ENCODE measurements at places on chromosomes 16 and 17.

- DNase-seq, result no peak
Observed at GRCh38 chr17:80169107-80169506, 723 bp upstream of the CARD14 start.

DNA sequence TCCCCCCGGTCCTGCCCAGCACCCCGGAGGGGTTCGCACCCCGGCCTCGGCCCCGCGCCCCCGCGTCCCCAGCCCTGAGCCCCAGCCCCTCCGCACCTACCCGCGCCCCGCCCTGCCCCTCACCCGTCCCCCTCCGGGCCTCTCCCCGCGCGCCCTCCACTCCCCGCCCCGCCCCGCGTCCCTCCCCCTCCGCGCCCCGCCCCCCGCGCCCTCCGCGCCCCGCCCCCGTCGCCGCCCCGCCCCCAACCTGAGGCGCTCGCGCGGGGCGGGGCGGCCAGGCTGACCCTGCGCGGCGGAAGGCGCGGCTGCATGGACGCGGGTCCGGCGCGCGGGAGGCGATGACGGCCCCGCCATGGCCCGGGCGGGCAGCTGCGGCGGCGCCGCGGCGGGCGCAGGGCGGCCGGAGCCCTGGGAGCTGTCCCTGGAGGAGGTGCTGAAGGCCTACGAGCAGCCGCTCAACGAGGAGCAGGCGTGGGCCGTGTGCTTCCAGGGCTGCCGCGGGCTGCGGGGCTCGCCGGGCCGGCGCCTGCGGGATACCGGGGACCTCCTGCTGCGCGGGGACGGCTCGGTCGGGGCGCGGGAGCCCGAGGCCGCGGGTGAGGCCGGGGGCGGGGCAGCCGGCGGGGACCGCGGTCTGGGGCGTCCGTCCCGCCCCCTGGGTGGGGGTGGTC, at the start of gene SPIRE2:
Gene SPIRE2 (plus strand): TSS at position 277 of the 671 bp plus-strand sequence. CDS start 76 bp downstream, at position 353.
- peak; percentile 69 for DNase-seq

- no peak for DNase-seq
Observed at GRCh38 chr17:19768046-19768782, 20.1 kb upstream of the ALDH3A1 start.

DNA sequence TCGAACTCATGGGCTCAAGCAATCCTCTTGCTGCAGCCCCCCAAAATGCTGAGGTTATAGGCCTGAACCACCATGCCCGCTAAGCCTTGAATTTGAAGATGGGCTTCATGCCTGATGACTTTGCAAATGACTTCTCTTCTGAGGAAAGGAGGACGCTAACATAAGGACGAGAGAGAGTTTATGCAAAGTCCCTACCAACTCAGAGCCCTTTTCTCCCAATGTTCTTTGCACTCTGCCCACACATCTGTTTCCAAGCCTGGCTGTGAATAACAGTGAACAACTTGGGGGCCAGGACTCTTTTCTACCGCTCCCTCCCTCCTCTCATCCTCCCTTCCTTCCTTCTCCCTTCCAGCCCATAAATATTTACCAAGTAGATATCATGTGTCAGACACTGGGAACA, 8.5 kb upstream of the NPIPB2 start:
- DNase-seq, result no peak

DNA sequence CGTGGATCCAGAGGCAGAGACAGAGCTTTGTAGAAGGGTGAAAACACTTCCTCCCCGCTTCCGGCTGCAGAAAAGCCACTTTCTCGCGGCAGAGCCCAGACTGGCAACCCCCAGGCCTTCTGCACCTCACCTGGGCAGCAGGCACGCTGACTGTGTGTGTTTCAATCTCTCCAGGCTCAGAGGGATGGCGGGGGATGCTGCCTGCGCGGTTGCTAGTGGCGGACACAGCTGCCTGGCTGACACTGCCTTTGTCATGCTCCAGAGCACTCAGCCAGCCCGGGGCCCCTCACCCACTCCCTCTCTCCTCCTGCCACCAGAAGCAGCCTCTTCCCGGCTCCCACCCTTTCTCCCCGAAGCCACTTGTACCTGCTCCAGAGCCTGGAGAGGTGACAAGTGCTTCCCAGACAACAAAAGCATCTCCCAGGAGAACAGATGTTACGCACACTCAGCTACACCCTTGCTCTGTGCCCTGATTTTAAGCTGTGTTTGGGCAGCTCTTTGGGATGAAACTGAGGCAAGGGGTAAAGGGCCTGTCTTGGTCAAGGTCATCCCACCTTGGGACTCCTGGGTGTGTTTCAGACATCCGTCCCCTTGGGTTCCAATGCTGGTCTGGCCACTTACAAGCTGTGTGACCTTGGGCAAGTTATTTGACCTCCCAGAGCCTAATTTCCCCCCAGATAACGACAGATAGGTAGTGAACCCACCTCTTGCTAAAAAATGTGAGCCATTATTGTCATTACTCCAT, 9.2 kb upstream of the GLIS2 start:
- DNase-seq, result peak; percentile 87

DNA sequence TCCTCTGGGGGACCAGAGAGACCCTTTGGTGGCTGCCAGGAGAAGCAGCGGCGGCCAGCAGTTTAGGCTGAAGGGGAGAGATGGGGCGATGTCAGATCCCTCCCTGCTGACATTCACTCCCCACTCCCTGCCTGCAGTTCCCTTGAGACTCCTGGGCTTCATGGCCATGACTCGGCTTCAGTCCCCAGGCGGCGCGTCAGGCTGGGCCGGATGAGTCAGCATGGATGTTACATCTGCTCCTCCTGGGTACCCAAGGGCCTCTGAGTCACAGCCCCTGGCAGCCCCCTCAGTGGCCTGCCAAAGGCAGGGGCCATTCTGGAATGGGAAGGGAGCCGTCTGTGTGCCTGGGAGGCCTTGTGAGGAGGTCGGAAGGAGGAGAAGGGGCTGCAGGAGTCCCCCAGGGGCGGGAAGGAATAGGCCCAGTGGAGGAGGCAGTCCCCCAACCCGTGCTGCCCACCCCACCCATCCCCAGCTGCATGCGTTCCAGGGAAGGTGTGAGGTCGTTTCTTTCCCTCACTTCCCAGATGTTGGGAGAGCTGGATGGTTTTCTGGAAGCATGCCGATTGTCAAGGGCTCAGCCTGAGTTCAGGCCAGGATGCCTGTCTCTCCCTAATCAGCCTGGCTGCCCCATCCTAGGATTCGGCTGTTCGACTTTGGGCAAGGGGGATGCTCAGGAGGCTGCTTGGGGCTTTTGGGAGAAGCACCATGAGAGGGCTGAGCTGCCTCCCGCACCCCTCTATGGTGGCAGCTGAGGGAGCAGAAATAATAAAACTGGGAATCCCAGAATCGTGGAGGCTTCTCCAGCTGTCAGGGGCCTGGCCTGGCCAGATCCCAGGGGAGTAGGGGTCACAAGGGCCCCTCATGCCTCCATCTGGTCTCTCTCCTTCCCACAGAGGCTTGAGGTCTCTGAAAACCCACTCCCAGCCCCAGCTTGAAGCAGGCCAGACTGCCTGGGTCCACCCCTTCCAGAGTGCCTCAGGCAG, 9.7 kb downstream of the RHBDL3 start:
- no peak for DNase-seq

DNA sequence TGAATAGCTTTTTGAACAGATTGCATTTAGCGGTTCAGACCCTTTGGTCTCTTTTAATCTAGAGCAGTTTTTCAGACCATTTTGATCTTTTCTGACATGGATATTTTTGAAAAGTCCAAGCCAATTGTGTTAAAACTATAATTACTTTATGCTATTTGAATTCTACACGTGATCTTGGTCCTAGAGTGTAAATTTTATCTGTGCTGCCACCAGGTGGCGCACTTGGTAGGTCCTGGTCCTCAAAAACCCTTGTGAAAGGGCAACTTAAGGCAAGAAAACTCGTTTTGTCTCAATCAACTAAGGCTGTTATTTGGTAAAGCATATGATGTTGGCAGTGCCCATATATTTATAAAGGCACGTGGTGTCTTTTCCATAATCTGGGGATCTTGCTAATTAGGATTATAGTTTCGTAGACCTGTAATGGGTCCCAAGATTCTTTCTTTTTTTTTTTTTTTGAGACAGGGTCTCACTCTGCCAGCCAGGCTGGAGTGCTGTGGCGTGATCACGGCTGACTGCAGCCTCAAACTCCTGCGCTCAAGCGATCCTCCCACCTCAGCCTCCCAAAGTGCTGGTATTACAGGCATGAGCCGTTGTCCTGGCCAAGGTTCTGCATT, 43.9 kb upstream of the TEX2 start:
- DNase-seq, result peak; percentile 63

DNA sequence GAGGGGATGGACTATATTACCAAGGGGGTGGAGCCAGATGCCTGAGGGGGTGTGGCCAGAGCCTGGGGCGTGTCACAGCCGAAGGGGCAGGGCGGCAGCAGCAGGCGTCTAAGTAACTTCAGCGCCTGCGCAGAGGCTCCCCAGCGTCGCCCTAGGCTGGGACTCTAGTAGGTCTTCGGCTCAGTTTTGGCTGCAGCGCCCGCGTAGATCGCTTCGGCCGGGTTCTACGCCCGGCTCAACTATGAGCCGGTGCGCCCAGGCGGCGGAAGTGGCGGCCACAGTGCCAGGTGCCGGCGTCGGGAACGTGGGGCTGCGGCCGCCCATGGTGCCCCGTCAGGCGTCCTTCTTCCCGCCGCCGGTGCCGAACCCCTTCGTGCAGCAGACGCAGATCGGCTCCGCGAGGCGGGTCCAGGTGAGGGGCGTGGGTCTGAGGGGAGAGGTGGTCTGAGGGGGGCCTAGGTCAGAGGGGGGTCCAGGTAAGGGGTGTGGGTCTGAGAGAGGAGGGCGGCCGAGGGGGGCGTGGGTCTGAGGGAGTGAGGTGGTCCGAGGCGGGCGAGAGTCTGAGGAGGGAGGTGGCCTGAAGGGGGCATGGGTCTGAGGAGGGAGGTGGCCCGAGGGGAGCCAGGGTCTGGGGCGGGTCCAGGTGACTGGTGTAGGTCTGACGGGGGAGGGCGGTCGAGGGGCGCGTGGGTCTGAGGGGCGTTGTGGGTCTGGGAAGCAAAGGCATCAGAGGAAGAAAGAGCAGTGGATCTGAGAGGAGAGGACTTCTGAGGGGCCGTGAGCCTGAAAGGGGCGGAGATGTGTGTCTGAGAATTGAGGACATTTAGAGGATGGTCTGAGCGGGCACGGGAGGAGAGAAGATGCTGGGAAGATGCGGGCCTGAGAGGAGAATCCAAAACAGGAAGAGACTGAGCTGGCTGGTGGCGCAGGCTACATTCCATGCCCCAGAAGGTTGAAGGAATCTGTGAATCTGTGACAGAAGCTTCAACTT, at the start of gene LPCAT2:
Gene LPCAT2 (plus strand): TSS at position 132 of the 991 bp plus-strand sequence. CDS start 110 bp downstream, at position 242.
- DNase-seq, result peak; percentile 82

GRCh38 chr16:2810651-2811050, 6.4 kb upstream of the PRSS21 start:
- no peak for DNase-seq

DNA sequence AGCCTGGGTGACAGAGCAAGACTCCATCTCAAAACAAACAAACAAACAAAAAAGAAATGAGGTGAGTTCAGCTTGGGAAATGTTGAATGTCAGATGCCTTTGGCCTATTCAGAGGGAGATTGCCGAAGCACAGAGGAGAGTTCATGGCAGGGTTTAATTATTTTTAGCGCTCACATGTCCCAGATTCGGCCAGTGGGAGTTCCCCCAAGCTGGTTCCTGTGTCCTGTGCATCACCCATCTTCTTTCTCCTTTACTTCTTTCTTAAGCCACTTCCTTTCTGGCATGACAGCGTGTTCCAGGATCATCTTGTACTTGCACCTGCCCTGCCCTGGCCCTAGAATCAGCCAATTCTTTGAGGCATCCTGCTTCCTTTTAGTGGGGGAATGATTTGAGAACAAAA, 9.2 kb downstream of the MPV17L start:
- DNase-seq, result no peak

DNA sequence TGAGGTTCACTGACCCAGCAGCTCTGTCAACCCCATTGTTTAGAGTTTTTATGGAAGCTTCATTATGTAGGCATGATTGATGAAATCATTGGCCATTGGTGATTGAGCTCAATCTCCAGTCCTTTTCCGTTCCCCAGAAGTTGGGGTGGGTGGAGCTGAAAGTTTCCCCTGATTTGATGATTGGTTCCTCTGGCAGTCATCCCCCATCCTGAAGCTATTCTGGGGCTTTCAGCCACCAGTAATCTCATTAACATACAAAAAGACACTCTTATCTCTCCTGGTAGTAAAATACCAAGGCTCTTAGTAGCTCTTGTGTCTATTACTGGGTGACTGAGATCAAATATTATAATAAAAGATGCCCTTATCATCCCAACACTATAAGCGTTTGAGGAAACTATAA, 67.1 kb downstream of the TANC2 start:
- DNase-seq, result no peak

- DNase-seq, result peak; percentile 92
Observed at GRCh38 chr17:57811638-57812280, 38.1 kb downstream of the MRPS23 start.

DNA sequence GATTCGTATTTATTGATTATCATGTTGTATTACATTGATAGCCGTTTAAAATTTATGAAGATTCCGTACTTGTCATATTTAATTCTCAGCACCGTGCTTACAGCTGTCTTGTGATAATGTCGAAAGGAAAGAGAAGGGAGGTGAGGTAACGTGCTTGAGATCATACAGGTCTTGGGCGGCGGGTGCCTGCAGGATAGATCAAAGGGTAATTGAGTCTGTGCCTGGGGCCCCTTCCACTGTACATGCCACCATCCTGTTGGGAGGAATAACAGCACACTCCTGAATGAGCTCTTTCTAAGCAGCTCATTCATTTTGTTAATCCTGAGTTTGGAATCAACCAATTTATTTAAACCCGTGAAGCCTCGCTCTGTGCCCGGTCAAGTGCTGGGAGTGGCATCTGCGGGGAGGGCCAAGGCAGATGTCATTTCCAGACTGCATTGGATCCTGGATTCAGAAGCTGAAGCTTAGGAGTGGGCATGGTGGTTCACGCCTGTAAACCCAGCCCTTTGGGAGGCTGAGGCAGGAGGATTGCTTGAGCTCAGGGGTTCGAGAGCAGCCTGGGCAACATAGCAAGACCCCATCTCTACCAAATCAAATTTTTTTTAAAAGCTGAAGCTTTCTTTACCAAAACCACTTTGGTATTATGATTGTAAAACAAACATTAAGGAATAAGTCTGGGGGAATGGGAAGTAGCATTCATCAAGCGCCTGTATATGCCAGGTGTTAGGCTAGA, 25.8 kb downstream of the WWOX start:
- no peak for DNase-seq

DNA sequence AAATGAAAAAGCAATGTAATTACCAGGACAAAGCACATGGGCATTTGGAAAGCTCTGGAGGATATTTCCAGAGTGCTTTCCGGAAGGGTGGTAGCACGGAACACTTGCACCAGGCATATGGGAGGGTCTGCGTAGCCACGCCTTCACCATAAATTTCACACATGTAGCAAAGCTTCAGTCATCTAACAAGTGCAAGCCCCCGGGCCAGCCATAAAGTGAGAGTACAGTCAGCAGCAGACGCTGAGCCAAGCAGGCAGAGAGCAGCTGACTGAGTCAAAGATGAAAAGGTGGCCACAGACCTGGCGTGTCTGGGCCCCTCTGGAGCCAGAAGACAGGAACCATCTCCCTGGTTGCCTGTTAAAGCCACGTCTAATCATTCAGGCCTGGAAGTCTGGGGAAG, 130.6 kb downstream of the SEC14L1 start:
- no peak for DNase-seq

- DNase-seq, result no peak
Observed at GRCh38 chr17:65856865-65857264, 295.4 kb upstream of the AXIN2 start.

GRCh38 chr17:28334171-28334570, 1.1 kb downstream of the IFT20 start:
- DNase-seq, result no peak

GRCh38 chr17:18184143-18185031, 759 bp downstream of the ALKBH5 start:
- peak; percentile 46 for DNase-seq

- no peak for DNase-seq
Observed at GRCh38 chr17:73365301-73365874, 53.6 kb upstream of the CDC42EP4 start.

- no peak for DNase-seq
Observed at GRCh38 chr16:72934636-72935403, 113.1 kb downstream of the ZFHX3 start.

Measured in NCI-H1417 (cell line).